NCI-H146 (cell line): ENCODE measurements at places on chromosomes 1 and 21.
A peak's percentile ranks its signal among the peaks of the same experiment; 100 is the strongest.

DNA sequence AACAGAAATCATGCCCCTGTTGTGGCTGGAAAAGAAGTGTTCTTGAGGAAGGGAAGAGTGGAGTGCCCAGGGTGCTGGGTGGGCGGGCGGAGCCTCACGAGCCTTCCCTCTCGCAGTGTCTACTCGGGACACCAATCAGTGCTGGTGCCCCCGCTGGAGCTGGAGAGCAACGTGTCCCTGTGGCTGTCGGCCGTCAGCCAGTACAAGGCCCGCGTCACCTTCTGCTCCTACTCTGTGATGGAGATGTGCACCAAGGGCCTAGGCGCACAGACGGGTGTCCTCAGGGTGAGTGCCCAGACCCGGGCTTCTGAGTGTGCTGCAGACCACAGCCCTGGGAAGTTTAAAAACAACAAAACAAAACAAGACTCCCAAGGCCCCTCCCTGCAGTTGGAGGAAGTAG, 47.4 kb downstream of the S100B start:
- DNase-seq: no peak

- DNase-seq: no peak
Observed at GRCh38 chr1:100670083-100670482, 49.5 kb upstream of the VCAM1 start.

DNA sequence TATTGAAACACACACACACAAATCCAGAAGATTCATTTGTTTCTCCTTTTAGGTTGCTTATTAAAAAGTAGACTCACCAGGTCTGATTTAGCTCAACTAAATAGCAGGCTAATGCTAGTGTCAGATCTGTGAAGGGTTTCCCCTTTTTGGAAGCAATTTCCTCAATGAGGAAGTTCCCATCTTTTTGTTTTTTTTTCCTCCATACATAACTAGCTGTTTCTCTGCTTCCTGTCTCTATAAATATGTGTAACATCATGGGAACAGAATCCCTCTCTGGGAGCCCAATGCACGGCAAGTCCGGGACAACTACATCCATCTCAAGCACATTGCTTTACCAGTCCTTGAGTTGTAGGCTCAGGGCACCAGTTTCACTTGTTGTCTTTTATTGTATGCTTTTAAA, 1421.1 kb downstream of the PLA2G4A start:
- DNase-seq: no peak

GRCh38 chr1:32666901-32667566, 16.0 kb downstream of the RBBP4 start:
- no peak for DNase-seq

DNA sequence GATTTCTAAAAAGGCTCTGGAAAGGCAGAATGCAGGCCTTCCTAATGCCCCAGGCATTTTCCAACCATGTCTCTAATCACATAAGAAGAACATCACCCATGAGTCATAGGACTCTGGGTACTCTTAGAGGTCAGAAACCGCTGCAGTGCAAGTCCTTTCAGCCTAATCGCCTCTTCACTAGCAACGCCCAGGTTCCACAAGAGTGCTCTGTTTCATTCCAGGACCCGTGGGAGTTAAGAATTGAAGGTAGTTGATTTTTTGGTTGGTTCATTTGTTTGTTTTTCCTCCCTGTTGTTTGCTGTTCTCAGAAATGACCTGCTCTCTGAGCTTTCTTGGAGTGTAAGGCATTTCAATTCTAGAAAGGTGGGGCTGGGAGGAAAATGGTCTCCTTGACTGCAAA, 123.2 kb downstream of the NR5A2 start:
- no peak for DNase-seq

DNA sequence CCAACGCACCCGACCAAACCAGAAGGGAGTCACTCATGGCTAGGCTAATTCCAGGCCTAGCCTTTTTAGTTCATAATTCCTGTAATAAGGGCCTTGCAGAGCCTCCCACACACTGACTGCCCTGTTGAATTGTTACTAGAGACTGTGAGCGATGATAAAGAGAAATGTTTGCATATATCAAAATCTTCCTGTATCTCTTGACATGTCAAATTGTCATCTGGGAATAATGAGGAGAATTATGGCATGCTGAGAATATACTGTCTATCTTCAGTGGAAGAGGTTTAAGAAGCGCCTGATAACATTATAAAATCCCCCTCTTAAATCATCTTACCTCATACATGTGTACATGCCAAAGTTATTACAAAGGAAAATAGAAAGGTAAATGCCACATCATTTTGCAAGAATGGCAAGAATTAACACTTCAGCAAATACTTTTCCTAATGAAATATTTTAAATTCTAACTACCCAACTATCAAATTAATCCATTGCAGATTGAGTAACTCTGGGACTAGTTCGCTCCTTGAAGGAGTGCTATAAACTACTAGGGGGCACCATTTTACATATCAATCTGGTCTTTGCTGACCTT, 144.1 kb downstream of the CENPF start:
- no peak for DNase-seq

DNA sequence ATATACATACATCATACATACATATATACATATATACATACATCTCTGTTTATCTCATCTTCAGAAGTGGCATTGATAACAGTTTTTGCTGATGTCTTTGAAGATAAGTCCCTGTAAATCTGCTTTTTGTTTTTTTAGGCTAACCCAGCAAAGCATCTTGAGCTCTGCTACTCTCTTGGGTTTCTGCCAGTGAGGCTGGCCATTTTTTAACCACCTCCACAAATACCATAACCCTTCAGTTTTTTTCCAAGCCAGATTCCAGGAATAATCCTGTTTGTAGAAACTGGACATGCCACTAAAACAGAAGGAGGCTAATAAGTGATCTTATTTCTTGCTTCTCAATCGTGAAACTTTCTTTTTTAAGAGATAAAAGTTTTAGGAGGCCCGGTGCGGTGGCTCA, 21.6 kb downstream of the SDHC start:
- no peak for DNase-seq

- no peak for DNase-seq
Observed at GRCh38 chr1:21323091-21323490, 32.8 kb upstream of the ECE1 start.

DNA sequence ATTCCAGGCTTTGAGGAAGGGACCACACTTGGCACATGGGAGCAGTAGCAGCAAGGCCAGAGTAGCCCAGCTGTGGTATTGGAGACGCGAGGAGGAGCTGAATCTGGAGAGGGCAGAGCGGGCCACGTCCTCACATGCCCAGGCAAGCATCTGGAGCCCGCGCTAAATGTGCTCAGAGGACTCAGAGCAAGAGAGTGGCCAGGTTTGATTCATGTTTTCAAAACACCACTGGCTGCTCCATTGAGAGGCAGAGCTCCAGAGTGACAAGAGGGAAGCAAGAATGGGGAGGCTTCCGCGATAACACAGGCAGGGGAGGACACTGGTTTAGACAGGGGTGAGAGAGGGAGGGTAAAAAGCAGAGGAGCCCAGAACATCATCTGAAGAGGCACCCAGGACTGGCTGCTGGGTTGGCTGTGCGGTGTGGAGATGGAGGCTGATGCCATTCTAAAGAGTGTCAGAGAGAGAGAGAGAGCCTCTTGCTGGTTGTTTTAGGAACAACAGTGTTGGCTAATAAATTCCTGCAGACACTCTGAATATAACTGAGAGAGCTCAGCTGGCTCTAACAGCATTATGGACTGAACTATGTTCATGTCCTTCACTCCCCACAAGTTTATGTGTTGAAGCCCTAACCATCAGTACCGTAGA, 32.3 kb downstream of the RCAN1 start:
- DNase-seq: peak; percentile 38

GRCh38 chr1:175499595-175500382, 243.6 kb downstream of the TNR start:
- DNase-seq: no peak

DNA sequence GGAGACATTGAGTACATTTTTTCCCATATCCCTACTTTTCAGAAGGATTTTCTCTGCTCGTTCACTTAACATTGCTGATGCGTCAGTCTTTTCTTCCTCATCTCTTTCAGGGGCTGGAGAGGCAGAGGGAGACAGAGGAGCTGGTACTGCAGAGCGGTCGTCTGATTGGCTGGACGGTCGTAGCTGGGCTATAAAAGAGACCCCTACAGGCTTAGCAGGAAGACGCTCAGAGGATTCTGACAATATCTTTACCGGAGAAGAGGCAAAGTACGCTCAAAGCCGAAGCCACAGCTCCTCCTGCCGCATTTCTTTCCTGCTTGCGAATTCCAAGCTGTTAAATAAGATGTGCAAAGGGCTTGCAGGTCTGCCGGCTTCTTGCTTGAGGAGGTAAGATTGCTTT, at the start of gene RGS4:
RGS4 (plus strand) TSS at position 220 of the 400 bp plus-strand sequence; CDS start at position 344, 124 bp downstream.
- DNase-seq: peak; percentile 90

DNA sequence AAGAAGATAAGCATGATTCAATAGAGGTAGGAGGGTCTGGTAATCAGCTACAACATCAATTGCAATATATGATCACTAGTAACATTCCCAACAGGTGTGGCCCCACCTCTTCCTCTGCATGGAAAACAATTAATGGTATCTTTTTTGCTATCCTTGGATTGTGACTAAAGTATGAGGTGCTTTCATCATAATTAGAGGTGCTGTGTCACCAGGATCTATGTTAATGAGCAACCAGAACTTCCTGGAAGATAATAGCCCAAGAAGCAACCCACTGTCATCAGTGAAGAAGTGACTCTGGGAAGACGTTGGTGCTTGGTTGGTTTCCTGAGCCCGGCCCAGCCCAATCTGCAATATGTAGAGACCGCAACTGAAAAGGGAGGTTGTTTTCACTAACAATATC, 167.2 kb downstream of the SETD4 start:
- no peak for DNase-seq

- DNase-seq: no peak
Observed at GRCh38 chr1:175530622-175531375, 212.6 kb downstream of the TNR start.

DNA sequence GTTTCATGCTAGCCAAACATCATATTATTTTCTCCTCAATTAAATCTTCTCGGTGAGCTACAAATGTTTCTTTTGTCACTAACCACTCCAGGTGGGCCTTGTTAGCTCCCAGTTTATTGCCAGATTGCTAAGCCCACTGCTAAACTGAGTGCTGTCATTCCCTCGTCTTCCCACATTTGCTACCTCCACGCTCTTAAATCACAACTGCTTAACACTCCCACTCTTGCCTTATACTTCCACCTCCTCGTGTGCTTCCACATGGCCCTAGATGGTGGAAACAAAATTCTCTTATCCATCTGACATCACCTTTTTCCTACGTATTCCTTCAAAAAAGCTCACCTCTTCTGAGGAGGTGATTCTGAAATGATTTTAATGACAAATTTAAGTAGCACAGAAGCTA, 34.6 kb upstream of the AKT3 start:
- no peak for DNase-seq

- no peak for DNase-seq
Observed at GRCh38 chr1:213325482-213325881, 274.4 kb downstream of the RPS6KC1 start.

DNA sequence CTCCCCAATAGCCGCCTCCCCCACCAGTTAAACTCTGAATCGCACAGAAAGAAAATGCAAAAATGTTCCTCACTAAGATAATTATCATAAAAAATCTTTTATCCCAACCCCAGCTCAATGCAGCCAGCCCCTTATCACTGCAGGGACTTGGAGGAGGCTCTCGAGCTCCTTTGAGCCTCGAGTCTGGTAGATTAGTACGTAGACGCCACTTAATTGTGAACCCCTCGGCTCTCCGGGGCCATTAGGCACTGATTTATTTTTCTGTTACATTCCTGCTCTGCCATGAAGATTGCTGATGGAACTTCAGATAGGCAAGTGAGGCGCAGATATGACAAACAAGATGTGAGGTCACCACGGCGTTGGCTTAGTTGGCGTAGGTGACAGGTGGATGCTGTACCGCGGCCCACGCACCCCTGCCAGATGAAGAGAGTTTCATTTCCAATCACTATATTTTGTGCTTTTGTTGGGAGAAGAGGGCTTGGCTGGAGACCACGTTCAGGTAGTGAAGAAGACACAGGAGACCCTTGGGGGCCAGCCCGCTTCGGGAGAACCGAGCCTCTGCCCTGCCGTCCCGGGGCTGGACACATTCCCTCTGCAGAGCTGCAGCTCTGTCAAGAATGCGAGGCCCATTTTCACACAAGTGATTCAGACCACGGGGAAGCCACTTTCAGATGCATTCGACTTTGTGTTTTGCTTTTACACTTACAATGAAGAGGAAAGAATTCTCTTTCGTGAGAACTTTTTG, 55.9 kb upstream of the ARHGEF16 start:
- DNase-seq: no peak

GRCh38 chr1:177256153-177257075, 85.7 kb downstream of the BRINP2 start:
- DNase-seq: peak; percentile 39

GRCh38 chr1:223429821-223430220, 36.6 kb downstream of the CCDC185 start:
- DNase-seq: no peak

- DNase-seq: no peak
Observed at GRCh38 chr1:225830841-225831240, 20.9 kb downstream of the EPHX1 start.

- DNase-seq: no peak
Observed at GRCh38 chr1:59354709-59355337, 57.9 kb downstream of the FGGY start.

- DNase-seq: no peak
Observed at GRCh38 chr1:39331647-39332046, 127.2 kb downstream of the MACF1 start.

DNA sequence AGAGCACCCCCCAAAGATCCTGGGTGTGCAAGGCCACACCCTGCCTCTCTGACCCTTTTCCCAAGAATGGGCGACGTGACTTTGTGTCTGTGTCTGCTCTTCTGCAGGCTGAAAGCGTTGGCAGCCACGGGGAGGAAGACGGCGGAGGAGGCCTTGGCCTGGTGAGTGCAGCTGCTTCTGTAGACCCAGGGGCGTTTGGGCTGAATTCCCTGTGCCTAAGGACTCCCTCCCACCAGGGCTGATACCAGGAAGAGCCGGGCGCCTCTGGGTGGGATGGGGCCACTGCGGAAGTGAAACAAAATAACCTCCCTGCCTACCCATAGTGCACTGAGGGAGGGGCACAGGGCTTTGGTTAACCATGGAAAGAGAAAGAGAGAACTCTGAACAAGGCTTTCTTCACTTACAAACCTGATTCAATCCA, 2.5 kb downstream of the UBASH3A start:
- DNase-seq: no peak

DNA sequence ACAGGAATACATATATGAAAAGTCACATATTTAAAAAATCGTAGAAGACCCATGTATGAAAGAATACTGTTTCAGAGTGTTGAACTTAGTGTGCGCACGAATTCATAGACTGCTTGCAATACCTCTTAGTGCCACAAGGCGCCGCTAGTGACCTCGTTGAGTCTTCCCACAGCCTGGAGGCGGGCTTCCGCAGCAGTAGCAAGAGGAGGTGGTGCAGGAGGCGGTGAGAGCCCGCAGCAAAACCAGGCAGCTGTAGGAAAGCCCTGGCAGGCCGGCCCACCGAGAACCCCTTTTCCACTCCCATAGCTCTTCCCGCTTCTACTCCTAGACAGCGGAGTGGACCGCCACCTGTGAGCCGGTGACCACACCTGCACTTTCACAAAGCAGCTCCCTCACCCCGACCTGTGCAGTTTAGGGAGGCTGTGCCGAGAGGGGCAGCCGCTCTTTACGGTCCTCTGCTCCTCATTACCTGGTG, 23.5 kb downstream of the MTARC1 start:
- DNase-seq: peak; percentile 85
